ENCODE measurements at places on chromosomes 7 and 10.

DNA sequence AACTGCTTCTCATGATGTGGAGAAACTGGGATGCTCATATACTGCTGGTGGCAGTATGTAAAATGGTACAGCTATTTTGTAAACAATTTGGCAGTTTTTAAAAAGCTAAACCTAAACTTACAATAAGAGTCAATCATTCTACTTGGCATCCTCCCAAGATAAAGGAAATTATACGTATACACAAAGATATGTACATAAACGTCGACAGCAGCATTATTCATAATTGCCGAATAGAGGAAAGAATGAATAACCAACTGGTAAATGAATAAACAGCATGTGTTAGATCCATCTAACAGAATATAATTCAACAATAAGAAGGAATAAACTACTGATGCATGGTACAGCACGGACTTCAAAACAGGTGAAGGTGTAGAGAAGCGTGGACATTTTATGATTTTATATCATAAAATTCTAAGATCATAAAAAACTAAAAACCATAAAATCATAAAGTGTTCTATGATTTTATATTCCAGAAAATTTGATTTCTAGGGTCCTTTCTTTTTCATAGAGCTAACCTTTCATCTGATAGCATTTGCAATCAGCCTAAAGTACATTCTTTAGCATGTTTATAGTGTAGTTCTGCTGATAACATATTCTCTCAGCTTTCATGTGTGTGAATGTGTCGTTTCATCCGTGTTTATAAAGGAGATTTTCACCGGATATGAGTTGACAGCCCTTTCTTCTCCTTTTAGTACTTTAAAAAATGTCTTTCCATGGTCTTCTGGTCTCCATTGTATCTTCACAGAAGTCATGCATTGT is 261.5 kb downstream of the DIP2C start:
- no peak for DNase-seq

DNA sequence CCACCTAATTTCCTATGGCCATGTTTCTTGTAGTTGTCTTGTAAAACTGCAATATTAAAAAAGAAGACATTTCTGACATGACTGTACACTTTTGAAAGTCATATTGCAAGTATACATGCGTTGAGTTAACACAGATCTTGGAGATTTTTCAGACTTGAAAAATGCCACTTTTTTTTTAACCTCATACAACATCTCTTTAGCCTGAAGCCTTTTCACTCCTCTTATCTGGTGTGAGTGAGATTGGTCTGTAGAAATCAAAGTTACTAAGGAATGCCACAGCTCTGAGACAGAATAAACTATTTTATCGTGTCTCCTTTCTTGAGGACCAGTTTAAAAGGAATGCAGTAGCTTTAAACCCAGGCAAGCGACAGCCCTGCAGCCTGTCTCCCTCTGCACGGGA is 43.9 kb upstream of the NEUROD6 start:
- DNase-seq, result no peak

- DNase-seq, result no peak
Observed at GRCh38 chr10:116741391-116742351, 695 bp downstream of the HSPA12A start.

DNA sequence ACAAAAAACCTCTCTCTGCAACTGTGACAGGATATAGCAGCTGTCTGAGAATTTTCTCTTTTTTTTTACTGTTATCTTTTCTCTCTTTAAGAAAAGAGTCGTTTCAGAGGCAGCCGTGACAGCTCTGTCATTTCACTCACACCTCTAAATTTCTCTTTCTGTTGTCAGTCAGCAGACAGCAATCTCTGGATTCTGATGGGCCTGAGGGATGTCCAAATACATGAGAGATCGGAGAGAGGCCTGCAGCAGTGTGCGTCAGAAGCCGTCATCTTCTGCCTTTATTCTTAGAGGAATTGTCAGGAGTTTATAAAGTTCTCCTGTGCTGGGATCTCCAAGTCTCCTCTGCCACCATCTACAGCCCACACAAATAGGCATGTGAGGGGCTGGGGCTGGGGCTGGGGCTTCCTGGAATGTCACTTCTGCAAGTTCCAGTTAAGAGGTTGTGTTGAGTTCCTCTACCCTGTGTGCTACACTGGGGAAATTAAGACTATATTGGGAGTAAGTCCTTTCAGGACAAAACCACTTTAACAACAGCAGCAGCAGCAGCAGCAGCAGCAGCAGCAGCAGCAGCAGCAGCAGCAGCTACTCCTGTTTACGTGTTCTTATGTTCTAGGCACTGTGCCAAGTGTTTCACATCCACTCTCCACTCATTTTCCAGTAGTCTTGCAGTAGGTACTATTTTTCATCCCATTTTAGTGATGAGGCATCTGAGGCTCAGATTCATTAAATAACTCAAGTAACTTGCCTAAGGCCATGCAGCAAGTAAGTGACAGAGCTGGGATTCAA is 541.3 kb downstream of the LRMDA start:
- DNase-seq, result no peak

DNA sequence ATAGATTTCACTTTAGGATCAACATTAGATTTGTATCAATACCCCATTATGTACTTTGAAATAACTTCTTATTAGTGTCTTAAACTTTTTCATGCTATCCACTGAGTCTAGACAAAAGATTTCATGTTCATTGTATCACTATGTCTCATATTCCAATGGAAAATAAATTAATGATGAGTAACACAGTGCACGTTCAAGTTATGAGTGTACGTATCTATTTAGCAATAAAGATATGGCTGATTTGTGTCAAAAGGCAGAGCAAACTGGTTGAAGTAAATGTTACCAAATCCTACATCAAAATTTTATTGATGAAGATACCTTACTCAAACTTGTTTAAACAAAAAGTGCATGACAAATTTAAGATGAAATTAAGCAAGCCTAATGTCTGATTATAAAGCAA is 102.4 kb downstream of the SEMA3E start:
- DNase-seq, result no peak

DNA sequence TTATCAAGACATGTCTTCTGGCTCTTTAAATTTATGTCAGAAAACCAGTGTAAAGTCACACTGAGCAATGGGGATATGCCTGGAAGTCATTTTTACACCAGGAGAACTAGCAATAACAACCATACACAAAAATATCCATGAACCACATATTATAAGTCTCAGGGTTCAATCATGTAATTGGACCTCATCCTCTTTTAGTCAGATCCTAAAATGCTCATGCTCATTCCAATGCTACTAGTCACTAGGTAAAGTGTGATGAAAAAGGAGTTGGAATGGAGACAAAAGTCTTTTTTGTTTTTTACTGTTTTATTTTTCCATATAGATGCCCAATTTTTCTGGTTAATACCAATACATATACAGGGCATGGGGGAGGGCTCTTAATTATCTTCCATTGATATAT is 306.1 kb downstream of the DGKB start:
- DNase-seq, result no peak

GRCh38 chr10:71685554-71686232 is 33.9 kb downstream of the C10orf105 start:
- DNase-seq, result no peak

DNA sequence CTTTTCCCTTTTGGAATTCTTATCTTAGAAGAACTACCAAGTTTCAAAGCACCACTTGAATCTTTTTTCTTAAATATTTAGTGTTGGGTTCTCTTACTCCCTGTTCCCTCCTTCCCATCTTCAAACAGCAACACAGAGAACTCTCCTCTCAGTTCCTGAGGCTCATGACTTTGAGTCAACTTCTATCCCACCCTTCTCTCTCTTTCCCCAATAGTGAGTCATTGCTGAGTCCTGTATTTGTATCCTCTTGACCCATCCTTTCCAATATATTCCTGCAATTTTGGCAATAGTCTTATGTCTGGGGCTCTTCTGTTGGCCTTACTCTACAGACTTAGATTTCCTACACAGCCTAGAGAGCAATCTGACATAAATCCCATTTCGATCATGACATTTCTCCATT is 20.8 kb upstream of the JCAD start:
- no peak for DNase-seq

DNA sequence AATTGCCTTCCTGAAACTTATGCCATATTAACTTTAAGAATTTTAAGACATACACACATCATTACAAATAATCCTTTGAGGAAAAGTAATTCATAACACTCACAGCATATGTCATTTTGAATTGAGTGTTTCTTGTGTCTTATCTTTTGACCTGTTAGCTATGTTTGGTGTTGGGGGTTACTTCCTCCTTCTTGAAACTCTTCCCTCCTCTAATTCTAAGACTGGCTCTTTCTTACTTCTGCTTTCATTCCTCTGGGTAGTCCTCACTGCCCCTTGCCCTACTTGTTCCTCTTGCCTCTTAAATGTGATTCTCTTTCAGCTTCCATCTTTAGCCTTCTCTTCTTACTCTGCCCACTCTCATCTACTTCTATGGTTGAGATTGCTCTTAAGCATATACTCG is 28.3 kb upstream of the PIP4K2A start:
- no peak for DNase-seq

DNA sequence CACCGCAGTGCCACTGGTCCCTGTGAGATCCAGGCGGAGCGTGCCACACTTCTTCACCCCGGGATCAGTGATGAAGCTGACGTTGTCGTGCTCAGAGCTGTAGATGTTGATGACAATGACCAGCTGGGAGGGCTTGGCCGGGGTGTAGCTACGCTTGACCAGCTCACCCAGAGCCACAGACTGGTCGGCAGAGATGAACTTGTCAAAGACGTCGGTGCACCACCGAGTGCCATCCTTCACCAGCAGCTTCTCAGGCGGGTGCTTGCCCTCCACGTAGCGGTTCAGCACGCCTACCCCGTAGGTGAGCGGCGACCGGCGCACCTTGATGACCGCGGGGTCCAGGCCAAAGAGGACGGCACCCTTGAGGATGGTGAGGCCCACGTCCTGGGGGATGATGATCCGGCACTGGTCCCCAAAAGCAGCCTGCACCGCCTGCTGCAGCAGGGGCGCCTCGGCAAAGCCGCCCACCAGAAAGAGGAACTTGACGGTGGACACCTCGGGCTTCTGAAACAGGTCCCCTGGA is 54.2 kb downstream of the PNLIPRP2 start:
- no peak for DNase-seq

GRCh38 chr10:29736366-29737073 is 101.7 kb upstream of the SVIL start:
- DNase-seq, result no peak

DNA sequence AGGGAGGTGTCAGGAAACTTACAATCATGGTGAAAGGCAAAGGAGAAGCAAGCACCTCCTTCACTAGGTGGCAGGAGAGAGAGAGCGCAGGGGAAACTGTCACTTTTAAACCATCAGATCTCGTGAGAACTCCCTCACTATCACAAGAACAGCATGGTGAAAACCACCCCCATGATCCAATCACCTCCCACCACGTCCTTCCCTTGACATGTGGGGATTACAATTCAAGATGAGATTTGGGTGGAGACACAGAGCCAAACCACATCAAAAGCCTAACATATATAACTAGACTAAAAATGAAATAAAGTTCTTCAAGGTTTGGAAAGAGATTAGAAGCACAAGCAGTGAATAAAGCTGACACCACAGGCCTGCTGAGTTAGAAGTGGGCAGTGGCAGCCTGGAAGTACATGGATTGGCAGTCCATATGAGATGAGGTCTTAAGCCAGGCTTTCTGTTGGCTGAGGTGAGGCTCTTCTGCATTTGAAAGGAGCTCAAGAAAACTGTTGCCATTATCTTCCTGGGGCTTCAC is 96.4 kb upstream of the MDFIC start:
- peak; percentile 13 for DNase-seq

GRCh38 chr10:107554333-107554732 is 389.8 kb upstream of the SORCS1 start:
- no peak for DNase-seq

DNA sequence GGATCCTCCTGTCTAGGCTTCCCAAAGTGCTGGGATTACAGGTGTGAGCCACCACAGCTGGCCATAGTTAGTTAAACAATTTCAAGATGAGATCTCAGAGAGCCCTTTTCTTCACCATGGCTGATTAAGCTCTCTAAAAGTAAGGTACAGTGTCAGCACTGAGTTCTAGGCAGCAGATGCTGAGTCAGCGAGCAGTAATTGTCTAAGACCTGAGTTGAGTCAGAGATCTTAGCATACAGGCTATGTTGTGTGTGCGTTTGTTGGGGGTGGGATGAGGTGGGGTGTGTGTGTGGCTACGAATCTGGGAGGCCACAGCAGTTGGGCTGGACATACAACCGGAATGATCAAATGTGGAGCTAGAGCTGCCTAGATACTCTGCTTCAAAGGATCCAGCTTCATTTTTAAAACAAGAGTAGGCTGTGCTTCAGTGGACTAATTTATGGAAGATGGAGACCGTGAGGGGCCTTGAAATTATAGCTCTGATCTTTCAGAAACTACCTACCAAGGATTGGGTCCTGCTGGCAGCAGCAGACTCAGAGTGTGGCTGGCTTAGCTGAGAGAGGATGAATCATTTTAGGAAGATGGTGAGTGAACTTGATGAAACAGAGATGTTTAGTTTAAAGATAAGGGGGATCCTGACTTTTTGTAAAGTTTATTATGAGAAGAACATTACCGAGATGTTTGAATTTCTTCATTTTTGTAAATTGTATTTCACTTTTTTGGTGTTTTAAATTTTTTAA is 17.5 kb upstream of the MTPN start:
- DNase-seq, result peak; percentile 27

DNA sequence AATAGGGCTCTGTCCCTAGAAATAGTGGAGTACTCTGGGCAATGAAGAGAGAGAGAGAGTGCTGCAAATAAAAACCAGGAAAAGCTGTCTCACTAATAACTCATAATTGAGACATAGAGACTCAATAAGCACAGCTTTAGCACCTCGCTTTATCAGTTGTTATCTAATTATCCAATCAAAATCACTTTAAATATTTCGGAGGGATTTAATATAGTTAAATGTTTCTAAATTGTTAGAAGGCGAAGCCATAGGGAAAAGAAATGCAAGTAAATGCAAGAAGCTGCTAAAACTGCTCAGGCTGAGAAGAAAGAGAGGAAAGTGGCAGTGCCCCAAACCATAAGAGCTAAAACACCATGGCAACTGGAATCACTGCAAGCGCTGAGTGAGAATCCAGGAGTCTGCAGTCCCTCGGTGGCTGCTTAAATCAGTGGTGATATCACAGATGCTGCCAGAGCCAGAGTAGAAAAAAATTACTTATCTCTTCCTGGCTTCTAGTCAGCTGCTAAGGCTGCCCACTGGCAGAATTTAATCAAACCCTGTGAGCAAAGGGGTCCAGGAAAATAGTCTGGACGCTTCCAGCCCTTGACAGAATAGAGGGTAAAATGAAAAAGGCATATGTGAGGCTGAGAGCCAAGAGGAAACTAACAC is 150.4 kb upstream of the CHRM2 start:
- DNase-seq, result no peak

GRCh38 chr7:5477723-5478531 is 54.3 kb upstream of the TNRC18 start:
- no peak for DNase-seq
